ENCODE measurements at places on chromosomes 5 and 9. TPM values are rescaled to one million over a fixed set of nuclear protein-coding genes. Genes with fewer than 3 reads are reported as not detected.

Gene ARSI
- 0.91 TPM for total RNA-seq

GRCh38 chr5:102932781-102933180 is 177.7 kb downstream of the PAM start:
- DNase-seq = no peak

GRCh38 chr9:26262421-26263107 is 584.3 kb upstream of the TUSC1 start:
- no peak for DNase-seq

- no peak for DNase-seq
Observed at GRCh38 chr9:113274474-113275156, 757 bp downstream of the CDC26 start.
